ENCODE measurements at places on chromosomes 2 and 18.

GRCh38 chr2:29064346-29064715 lies 10.0 kb downstream of the PCARE start:
- DNase-seq: no peak

DNA sequence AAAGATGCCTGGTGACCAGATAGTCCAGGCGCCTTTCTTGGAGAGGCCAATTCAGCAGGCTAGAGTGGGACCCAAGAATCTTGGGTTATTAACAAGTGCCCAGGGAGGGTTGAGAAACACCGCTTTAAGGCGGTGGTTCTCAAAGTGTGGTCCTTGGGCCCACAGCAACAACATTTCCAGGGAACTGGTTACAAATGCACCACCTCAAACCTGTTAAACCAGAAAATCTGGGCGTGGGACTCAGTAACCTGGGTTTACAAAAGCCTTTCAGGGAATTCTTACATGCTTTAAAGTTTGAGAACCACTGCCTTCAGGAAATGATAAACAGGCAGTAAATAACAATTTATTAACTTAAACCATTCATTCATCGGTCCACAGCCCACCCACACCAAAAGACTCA lies 92.5 kb downstream of the SP3 start:
- DNase-seq: peak; percentile 32

DNA sequence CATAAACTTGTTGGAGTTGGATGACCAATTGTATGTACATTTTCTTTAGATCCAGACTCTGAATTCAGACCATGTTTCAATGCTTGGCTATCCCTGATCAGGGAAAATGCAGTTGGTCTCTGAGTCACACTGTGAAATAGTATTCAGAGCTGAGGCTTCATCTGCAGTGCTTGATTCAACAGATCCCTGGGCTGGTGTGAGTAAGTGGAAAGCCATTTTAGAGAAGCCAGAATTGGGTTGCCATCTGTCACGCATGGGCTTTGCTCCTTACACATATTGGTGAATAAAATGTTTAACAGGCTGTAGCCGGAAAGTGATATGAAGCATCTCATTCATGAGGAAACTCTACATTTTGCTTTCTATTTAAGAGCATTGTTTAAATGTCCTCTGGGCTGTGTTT lies 50.0 kb upstream of the ACYP2 start:
- no peak for DNase-seq

GRCh38 chr2:136932700-136933099 lies 167.4 kb downstream of the THSD7B start:
- DNase-seq: no peak

DNA sequence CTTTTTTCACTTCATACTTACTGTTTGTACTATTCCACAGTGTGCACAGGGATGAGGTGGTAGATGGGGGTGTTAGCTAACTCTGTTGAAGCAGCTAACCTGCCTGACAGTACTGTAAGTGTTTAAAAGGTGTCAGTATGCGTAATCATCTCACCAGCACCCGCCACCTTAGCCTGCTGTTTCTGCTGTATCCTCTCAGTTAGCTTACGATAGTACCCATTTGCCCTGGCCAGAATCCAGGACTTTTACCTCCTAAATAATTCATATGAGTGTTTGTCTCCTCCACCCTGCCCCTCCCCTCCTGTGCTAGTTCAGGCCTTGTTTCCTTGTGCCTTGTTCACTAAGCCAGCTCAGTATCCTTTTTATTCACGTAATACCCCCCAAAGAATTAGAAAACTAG lies 34.2 kb downstream of the TRAPPC12 start:
- no peak for DNase-seq

- DNase-seq: no peak
These were observed 403.2 kb downstream of the THSD7B start for GRCh38 chr2:137168552-137168951.

- DNase-seq: no peak
These were observed 43.2 kb downstream of the CCDC138 start for GRCh38 chr2:108829578-108830310.

DNA sequence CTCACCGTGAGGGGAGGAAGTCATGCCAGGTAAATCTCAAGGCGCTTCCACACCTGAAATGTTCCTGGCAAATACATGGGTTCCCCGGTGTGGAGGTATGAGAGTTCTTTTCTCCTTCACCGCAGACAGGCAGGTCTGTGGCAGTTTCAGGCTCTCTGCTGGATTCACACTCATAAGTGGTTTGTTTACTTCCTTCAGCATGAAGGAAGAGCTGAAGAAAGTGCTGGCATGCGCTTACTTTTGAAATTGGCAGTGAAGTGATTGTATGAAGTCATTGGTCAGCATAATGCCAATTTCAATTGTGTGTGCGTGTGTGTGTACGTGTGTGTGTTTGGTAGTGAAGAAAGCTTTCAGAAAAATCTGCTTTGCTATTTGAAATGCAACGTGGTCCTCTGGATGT lies 43.4 kb downstream of the RNF144A start:
- DNase-seq: no peak

GRCh38 chr2:136001131-136001530 lies 15.7 kb upstream of the DARS1 start:
- DNase-seq: no peak

GRCh38 chr18:9876867-9877654 lies 8.7 kb upstream of the TXNDC2 start:
- peak; percentile 77 for DNase-seq

DNA sequence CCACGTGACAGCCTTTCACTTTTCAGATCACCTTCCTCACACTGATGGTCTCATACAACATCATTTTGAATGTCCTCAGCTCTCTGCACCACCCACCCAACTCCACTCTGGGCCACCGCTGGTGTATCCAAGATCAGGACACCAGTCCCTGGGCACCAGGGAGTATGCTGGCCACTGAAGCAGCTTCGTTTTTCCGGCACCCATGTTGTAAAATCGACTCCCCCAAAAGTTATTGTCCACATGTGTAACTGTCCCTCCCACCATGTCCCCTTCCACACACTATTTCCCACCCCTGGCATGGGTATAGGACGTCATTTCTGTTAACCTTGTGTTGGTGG lies 96.4 kb downstream of the TGOLN2 start:
- no peak for DNase-seq

GRCh38 chr2:195674491-195675221 lies 17.6 kb downstream of the SLC39A10 start:
- no peak for DNase-seq

DNA sequence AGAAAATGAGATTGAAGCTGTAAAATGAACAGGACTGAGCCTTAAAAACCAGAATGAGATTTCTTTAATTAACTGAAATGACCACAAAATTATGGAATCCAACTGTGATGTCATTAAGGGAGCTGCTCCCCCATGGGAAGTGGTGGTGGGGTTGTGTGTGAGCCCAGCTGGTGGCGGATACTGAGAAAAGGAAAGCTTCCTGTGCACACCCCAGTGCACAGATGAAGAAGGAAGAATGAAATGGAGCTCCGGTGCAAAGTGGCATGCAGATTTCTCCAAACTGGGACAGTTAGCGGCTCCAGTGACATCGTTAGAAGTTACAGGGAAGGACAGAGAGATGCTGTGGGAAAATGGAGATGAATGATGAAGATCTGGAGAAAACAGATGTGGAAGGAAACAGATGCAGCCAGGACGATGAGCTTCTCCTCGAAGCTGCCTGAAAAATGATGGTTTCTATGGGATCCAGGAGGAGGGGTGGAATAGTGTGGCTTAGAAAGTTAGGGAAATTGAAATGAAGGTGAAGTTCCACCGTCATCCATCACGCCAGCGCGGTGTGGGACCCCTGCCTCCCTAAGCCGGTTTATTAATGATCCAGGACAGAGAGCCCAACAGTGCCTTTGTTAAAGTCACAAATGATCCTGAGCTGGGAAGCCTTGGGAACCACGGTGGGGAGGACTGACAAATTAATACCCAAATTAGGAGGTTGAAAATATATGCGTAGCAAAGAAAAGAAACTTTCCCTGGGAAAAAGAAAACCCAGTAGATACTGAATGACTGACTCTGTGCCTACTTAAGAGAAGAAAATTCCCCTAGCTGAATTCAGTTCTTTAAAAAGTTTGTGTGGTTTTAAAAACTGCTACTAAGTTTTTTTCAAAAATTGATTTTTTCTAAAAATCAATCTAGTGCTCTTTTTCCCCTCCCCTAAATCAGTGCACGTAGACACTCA lies 77.2 kb downstream of the TSN start:
- no peak for DNase-seq

DNA sequence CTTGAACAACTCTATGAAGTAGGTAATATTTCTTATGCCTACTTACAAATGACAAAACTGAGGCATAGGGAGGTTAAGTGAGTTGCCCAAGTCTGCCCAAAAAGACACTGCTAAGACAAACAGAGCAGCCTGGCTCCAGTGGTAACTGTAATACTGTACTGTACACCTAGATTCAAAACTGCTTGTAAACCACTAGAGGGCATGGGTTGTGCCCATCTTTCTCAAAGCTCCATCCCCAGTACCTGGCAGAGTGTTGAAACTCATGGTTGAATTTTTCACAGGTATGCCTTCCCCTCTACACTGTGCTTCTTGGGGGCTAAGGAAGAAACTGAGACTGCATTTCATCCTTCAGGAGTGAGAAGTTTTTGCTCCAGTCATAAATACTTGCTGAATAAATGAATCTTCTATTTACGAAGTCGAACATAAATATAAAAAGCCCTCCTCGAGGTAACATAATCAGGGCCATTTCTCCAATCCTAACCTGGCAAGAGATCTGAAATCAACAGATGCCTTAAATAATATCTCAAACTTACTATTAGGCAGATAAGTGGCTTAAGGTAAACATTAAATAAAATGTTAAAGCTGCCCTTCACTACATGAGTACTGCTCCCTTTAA lies 2.0 kb downstream of the PPP4R1 start:
- peak; percentile 76 for DNase-seq

DNA sequence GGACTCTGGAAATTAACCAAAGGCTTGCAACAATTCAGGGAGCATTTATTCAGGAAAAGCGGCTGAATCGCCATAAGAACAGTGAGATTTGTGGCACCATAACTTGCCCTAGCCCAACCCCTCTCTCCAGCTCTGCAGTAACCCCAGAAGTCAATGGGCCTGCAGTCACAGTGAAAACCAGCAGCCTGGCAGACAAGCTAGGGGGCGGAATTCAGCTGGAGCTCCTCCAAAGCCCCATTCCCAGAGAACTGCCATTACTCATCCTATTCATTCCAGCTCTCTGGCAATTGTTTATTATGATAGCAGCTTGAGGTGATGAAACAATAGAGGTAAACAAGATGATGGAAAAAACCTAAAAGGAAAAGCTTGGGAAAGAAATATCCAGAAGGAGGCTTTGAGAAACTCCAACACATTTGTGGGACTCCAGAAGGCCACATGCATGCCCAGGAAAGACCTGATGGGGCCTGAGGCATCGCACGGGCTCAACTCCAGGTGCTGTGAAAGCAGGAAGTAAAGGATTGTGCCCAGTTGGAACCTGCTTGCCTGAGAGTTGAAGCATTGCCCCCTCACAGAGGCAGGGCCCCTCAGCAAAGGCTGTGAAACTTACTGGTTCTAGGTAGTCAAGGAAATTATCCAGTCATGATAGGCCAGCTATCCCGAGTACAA lies 126.7 kb downstream of the TWIST2 start:
- peak; percentile 18 for DNase-seq

DNA sequence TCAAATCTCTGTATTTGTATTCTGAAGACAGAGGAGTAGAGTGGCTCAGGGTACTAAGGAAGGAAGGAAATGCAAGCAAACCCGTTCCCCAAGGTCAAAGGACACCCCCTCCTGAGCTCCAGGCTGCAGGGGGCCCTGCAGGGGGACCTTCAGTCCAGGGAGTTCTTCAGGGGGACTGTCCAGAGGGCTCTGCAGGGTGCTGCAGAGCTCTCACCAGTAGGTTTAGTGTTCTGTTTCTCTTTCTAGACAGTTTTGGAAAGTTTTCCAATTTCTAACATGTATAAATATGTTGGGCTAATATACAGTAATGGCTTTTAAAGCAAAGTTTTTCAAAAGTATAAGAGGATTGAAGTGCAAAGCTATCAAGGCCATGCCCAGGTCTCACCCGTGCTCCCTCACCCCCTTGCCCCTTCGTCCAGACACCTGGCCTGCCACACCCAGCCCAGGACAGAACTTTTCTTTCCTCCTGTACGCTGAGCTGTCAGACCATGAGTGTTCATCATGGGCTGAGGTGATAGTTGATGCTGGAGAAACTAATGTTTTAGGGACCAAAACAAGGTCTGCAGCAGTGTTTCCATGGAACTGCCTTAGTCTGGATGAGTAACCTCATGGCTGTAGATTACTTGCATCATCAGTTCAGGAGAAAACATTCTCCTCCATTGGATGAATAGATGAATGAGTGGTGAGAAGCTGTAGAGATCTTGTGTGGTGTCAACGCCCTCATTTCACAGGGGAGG lies 134.2 kb downstream of the GLI2 start:
- no peak for DNase-seq

DNA sequence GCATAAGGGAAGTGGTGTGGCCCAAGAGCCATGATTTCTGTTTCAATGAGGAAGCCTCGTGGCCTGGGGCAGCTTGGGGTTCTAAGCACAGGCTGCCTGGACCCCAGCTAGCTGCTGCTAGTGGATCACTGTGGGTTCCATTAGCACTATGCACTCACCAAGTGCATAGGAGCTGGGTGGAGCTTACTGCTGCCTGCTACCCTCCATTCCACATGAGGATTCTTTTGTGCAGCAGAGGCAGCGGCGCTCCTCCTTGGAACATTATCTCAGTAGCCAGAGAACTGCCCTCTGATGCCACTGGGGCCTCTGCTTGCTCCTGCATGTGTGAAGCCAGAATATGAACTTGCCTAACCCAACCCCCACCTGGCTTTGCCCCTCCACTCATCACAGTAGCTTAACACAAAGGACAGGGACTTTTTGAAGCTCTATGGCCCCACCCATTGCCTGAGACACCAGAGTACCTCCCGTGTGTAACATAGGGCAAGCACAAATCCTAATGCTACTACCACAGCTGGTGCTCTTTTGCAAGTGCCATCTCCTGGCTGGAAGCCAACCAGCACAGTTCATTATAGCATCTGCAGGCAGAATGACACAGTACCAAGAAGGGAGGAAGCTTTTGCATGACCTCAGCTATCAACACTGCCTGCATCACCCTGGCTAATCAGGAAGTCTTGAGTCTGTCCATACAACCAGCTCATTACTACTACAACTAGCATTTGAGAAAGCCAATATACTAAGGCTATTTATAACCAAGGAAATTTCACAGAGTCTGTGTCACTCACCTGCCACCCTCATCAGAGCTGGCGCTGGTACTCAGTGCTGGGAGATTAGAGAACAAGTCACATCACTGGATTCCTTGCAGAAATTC lies 297.0 kb upstream of the GULP1 start:
- DNase-seq: no peak

DNA sequence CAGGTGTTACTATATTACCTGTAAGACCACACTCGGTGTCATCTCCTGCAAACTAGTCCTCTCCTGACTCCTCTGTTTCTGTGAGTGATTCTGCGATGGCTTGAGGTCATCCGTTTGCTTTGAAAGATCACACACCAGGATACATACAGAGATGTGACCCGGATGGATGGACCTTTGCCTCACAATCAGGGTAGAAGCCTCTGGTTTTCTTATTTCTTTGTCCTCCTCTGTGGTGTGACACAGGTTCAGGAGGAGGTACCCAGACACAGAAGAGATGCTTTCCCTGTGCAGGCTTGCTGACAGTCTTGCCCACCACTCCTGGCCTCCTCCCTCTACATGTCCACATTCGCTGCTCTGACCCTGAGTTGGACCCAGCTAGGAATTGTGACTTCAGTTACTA lies 34.6 kb downstream of the PSD4 start:
- no peak for DNase-seq
